ENCODE measurements at places on chromosomes 1 and 21.

- no peak for DNase-seq
These were observed 86.4 kb upstream of the SSX2IP start for GRCh38 chr1:84776639-84777038.

DNA sequence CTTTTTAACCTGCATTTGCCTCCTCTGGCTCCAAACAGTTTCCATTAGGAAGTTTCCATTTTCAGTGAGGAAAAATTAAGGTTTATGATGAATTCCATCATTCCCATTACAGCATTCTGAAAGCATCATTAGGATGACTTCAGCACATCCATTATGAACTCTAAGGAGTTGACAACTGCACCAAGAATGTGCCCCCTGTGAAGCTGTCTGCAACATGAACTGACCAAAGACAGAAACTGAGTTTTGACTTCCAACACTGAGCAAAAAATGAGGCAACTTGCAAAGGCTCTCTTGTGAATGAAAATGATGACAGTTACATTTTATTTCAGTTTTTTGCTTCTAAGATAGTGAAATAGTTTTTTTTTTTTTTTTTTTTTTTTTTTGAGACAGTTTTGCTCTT, 18.3 kb upstream of the KCNE1 start:
- DNase-seq, result no peak

GRCh38 chr1:169043823-169044222, 62.7 kb upstream of the ATP1B1 start:
- no peak for DNase-seq

DNA sequence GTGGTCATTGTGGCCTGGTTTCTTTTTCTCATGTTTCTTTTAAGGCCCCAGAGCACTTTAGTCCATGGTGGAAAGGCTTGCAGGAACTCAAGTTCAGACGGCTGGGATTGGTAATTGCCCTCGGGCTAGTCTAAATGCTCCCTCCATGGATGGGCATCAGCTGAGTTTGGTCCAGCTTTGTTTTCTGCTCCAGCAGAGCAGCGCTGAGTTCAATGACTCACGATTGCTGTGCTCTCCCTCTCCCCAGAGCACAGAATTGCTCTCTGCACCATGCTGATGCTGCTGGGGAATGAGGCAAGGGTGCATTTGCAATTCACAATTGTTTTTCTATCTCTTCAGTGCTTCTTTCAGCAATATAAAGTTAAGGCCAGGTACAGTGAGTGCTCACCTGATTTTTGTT, 1.8 kb upstream of the OR2T6 start:
- DNase-seq, result no peak

- DNase-seq, result no peak
These were observed 472.0 kb downstream of the CAMTA1 start for GRCh38 chr1:7257225-7257624.

DNA sequence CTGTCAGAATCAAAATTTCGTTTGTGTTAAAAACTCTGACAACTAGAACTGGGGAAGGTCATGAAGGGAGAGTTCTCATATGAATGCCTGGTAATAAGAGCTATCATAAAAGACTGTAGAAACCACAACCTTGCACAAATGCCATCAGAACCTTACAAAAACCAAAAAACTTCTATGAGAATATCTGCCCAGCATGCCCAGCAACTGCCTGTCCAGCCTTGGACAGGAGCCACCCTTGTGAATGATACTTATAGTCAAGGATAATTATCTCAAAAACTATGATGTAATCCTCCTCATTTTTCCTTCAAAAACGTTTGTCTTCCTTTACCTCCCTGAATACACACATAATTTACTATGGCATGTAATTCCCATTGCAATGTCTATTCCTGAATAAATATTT, 53.4 kb upstream of the C1orf185 start:
- no peak for DNase-seq

DNA sequence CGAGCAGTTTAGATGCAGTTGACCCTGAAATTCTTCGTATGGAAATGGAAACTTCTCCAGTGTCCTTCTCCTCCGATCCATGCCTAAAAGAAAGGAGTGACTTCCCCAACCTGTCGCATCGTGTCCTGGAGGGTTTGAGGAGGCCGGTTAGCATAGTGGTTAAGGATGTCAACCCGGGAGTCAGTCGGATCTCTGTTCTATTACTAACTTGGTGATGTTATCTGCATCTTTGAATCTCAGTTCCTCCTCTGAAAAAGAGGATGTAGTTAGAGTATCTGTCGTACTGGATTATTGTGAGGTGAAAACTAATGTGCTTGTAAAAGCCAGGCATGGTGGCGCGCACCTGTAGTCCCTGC, 684 bp downstream of the ZBTB8B start:
- no peak for DNase-seq

- no peak for DNase-seq
These were observed 115.5 kb downstream of the GABPA start for GRCh38 chr21:25850126-25850842.

DNA sequence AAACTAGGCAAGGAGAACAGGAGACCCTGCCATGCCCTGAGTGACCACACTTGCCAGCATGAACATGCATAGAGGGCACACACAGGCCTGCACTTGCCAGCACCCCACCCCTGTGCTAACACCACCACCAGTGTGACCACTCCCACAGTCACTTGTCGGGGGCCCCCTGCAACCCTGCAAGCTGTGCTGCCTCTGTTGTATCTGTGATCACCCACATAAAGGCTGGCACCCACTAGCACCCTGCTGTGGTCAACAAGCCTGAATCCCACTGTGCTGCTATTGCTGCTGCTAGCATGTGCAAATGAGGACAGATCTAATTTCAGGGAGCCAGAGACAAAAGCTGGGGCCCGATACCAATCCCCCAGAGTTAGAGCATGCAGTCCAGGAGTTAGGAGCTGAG, 217.7 kb downstream of the GIPC2 start:
- DNase-seq, result no peak

- DNase-seq, result no peak
These were observed 6.3 kb downstream of the MORN1 start for GRCh38 chr1:2384941-2385481.

GRCh38 chr1:100322436-100323211, 29.7 kb upstream of the CDC14A start:
- DNase-seq, result no peak

- no peak for DNase-seq
These were observed 381.8 kb downstream of the NPHP4 start for GRCh38 chr1:5610432-5610831.

- DNase-seq, result peak; percentile 75
These were observed at the start of gene FTCD for GRCh38 chr21:46155514-46156377. TSS of gene FTCD (minus strand) at chr21:46155579. CDS start at chr21:46155523, 56 bp downstream.

DNA sequence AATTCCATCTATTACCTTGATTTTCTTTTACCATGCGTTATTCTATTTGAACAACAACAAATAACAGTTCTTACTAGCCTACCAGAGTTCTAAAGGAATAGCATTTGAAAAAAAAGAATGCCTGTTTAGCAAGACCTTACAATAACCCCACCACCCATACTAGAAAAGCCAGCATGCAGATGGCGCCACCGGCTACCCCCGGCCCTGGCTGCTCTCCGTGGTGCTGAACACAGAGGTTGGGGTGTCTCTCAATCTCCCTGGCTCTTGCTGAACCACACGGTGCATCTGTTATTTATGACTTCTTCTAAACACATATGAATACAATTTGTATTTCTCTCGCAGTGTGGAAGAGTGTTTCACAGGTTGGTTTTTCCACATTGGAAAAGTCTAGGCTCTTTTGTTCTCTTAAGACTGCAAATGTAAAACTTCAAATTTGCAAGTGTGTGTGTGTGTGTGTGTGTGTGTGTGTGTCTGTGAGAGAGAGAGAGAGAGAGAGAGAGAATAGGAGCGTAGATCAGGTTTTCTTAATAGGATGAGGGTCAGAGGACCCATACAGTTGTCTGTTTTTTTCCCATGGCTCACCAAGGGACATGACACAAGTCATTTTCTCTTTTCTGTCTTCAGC, 13.6 kb downstream of the GRIK3 start:
- DNase-seq, result no peak

- no peak for DNase-seq
These were observed 59.2 kb upstream of the EPS8L3 start for GRCh38 chr1:109822749-109823542.

DNA sequence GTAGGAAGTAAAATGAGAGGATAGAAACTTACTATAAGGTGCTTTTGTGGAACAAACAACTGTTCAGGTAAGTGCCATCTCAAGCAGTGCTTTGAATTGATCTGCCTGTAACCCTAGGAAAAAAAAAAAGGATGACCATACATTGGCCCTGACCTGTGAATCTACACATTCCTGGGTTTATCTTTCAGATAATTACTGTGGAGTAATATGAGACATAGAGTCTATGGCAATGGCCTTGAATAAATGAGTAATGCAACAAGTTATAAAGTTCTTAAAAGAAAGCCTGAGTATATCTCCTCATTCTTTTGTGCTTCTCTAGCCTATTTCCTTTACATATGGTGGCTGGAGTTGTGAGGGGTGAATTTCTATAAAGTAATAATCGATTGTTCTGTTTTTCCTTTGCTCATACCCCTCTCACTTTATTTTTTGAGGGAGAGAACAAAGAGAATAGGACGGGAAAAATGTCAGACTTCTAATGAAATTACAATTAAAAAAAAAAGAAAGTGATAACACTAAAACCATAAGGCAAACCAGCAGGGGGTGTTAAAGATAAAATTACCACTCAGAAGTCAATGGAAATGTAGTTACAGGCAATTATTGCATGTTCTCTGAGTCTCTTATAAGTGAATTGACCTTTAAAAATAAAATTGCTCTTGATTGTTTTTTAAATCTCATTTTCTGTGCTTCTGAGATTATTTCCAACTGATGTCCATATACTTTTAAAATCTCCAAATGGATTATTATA, 12.4 kb upstream of the ATP1A1 start:
- DNase-seq, result no peak

GRCh38 chr1:78663923-78664322, 14.3 kb downstream of the IFI44 start:
- no peak for DNase-seq

DNA sequence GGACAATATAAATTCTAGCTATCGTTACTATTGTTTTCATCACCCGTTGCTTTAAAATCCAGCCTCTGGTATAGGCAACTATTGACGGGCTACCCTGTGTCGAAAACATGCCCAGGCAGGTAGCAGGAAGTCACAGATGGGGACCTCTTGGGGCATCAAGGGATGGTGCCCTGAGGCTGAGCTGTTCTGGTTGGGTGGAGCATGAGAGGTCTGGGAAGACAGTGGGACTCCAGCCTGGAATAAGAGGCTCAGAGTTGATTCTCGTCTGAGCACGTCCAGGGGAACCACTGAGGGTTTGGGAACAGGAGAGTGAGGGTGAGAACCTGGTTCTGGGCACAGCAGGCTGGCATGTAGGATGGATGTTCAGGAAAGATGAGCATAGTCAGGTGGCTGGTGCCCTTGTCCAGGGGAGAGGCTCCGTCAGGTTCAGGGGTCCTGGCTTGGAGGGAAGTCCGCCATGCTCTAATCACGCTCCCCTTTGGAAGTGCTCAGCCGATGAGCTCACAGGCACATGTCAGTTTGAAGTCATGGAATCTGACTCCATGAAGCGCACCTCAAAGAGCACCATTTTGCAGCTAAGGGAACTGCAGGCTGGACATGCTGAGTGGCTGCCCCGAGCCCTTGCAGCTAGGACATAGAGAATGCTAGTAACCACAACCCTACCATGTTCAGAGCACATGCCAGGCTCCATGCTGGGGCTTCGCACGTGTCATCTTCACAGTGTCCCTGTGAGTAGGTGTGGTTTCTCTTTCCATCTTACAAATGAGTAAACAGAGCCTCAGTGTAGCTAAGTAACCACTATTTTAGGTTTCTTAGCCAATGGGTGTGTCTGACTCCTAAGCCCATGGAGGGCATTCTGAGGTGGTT, 21.0 kb downstream of the PCSK9 start:
- no peak for DNase-seq

- DNase-seq, result no peak
These were observed 18.7 kb upstream of the FMOD start for GRCh38 chr1:203369666-203370065.

GRCh38 chr1:9654834-9655723, 3.5 kb downstream of the PIK3CD start:
- DNase-seq, result no peak

DNA sequence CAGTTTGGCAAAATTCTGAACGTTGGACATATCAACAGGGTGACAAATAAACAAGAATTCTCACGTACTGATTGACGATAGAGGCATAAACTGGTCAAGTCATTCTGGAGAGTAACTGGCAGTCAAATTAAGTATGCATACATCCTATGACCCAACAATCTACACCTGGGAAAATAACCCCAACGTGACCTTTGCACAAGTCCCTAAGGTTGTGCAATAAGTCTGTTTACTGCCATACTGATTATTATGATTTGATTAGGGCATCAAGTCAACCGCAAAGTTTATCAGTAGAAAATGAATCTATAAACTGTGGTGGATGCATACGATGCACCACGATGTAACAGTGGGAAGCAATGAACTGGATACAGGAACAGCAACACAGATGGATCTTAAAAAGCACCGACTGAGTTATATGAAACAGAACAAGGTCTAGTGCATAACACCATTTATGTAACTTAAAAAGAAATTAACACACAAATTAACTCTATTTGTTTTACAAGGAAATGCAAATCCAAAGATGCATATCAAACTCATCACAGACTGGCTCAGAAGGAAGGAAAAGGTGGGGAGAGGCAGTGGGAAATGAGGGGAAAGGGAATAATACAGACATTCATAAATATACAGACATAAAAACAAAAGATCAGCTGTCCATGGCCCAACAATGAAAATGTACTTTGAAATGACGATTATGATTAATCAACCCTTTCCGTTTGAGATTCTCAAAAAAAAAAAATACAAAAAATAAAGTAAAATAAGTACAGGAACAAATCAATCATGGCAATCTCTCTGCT, 41.0 kb upstream of the SEC16B start:
- no peak for DNase-seq

DNA sequence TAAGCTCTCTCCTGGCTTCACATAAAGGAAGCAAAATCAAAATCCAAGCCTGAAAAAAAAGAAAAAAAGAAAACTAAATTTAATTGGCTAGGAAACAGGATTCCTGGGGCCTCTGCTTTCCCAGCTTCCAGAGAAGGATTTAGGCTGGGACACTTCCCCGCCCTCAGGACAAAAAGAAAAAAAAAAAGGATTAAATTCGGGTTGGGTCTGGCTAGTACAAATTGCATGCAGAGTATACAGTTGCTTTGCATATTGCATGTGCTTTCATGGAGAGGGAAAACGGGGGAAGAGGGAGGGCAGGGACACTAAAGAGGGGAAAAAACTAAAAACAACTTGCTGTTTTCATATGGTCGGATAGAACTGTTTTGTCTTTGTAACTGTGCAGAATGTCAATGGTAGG, 42.7 kb downstream of the OLIG1 start:
- DNase-seq, result no peak

- DNase-seq, result peak; percentile 60
These were observed 8.1 kb downstream of the PSRC1 start for GRCh38 chr1:109274533-109275476.

- DNase-seq, result no peak
These were observed 1519.1 kb downstream of the BRINP3 start for GRCh38 chr1:188958461-188959115.

GRCh38 chr1:47682198-47682597, 244.4 kb downstream of the FOXD2 start:
- DNase-seq, result peak; percentile 10

- DNase-seq, result no peak
These were observed 39.7 kb upstream of the PADI2 start for GRCh38 chr1:17158961-17159360.

Measured in liver (tissue), 10 donors.